ENCODE measurements at places on chromosomes 3 and 15.

GRCh38 chr15:66749841-66750575 lies 48.0 kb downstream of the SMAD6 start:
- peaks cover 29% of the 10 kb centered on the region for H3K4me1 ChIP-seq
- H3K27ac ChIP-seq: no peak overlapping the region

DNA sequence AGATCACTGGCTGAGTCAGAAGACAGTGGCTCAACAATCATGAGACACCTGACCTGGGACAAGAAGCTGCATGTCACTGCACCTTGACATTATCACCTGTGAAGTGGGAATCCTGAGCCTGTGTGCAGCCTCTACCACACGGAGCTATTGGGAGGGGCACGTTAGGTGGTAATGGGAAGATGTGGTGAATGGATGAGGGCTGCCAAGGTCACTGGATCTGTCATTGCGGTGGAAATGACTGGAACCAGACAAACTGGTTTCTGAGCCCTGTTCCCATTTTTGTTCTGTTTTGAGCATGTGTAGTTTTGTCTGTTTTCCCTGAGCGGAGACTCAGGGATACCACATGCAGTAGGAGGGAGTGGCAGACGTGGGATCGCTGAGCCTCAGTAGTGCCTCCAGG lies 235.5 kb downstream of the OPA1 start:
- no peak for DNase-seq
- H3K4me1 ChIP-seq: peaks cover 65% of the 10 kb centered on the region
- H3K4me3 ChIP-seq: no peak overlapping the region
- peak overlapping the region; percentile 93 for H3K27ac ChIP-seq

GRCh38 chr3:11770477-11771391 lies 76.0 kb downstream of the TAMM41 start:
- H3K4me1 ChIP-seq: peaks cover 44% of the 10 kb centered on the region
- H3K4me3 ChIP-seq: peak overlapping the region; percentile 19
- peak overlapping the region; percentile 93 for H3K27ac ChIP-seq

DNA sequence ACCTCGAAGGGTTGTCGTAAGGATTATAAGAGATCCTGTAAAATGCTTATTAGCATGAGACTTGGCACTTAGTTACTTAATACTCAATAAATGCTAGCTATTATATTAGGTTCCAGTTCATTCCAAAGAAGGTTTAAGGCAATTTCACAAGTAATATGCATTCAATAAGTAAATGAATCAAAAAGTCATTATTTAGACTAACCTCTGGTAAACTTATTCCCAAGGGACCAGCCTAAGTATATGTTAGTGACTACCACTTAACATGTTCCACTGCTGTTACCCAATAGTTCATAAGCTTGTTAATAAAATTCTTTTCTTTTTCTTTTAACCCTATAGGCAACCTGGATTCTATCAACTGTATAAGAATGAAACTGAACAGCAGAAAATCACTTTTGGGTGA lies 5.1 kb downstream of the PDCD10 start:
- no peaks in the 10 kb centered on the region for H3K27me3 ChIP-seq
- no peak for DNase-seq
- H3K4me3 ChIP-seq: no peak overlapping the region
- H3K36me3 ChIP-seq: no peaks in the 10 kb centered on the region
- H3K27ac ChIP-seq: no peak overlapping the region
- peaks cover 44% of the 10 kb centered on the region for H3K4me1 ChIP-seq

DNA sequence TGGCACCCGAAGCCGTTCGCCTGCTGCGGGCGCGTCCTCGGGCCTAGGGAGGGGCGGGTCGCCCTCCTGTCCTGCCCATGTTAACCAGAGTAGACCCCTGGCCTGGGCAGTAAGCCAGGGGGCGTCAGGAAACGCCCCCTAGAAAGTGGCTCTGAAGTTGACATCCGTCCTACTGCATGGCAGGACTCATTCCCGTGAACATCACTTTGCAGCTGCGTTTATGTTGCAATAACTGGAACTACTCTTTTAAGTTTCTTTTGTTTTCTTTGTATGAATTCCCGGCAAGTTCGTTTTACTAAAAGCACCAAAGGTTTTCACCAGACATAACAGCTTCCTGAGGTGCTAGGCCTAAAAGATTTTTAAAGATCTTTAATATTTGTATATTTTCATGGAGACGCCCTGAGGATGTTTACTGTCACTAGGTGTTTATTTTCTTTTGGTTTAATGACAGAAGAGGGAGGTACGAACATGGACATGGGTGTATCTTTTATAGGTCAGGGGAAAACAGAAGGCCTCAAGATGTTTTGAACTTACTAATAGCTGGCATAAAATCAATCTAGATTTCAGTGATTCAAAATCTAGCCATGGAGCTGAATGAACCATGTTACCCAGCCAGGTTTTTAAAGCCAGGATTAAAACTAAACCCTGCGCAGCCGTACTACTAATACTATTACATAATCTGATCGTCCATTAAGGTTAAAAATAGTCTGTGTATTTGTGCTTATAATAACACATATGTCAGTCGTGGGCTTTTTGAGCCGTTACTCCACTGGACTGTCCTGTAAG lies 1.0 kb downstream of the C15orf61 start:
- peak overlapping the region; percentile 98 for H3K27ac ChIP-seq
- no peak for DNase-seq
- H3K4me1 ChIP-seq: peaks cover 38% of the 10 kb centered on the region
- H3K27me3 ChIP-seq: no peaks in the 10 kb centered on the region

DNA sequence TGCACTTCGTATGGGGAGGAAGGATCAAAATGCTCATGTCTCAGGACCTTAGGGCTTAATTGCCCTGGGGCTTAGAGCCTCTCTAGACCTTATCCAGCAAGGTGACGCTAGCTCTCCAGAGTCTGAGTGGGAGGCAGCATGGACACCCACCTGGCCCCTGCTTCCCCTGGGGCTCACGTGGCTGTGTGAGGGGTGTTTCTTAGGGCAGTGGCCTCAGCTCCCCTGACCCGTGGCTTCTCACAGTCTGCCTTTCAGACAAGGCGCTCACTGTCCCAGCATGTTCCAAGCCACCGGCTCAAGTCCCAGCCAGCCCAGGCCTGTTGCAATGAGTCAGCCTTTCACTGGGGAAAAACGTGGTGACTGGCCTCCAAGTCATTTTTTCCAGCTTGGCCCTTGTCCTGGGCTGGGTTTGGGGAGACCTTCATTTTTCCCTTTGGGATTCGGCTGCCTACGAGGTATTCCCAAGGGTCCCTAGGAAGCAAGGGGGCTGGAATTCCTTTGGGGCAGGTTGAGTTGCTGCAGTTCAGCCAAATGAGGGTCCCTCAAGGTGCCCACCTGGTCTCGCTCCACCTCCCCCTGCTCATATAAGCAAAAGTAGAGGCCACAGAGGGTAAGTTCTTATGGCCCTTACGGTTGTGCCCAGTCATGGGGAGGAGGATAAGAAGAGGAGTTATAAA lies 15.7 kb downstream of the BHLHE40 start:
- no peak overlapping the region for H3K4me3 ChIP-seq
- peak overlapping the region; percentile 65 for H3K27ac ChIP-seq
- H3K27me3 ChIP-seq: no peaks in the 10 kb centered on the region

DNA sequence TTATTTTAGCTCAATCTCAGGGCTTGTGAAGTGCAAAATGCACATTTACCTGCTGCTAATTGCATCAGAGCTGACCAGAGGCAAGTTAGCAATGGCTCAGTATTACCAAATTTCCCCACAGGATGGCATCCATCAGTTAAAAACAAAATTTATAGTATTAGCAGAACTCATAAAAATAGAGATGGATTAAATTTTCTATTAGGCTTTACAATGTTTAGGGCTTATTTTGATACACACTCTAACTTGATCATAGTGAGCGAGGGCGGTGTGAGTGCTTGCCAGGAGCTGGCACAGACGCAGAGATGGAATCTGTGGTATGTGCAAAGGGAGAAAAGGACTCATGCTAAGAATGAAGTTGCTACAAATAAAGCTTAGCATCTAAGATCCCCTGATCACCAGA lies 241.0 kb downstream of the NSUN3 start:
- no peaks in the 10 kb centered on the region for H3K27me3 ChIP-seq
- peaks cover 13% of the 10 kb centered on the region for H3K4me1 ChIP-seq
- H3K27ac ChIP-seq: no peak overlapping the region
- no peak overlapping the region for H3K4me3 ChIP-seq

DNA sequence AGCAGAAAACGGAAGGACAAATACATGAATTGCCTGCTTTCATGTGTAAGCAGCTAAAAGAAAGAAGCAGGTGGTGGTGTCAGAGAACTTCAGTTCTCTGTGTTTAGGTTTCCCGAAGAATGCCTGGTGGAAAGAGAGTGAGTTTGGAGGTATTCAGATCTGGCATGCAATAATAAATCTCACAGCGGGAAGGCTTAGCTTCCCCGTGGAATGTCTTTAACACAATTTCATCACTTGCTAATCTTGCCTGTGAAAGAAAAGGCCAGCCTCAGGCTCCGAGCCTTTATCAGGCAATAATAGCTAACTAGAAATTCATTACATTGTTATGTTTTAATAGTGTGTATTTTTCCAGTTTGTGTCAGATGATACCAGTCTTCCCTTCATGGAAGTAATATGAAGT lies 220.3 kb downstream of the PDZRN3 start:
- no peak overlapping the region for H3K27ac ChIP-seq
- H3K36me3 ChIP-seq: no peaks in the 10 kb centered on the region
- peaks cover 20% of the 10 kb centered on the region for H3K4me1 ChIP-seq
- H3K4me3 ChIP-seq: no peak overlapping the region
- H3K27me3 ChIP-seq: no peaks in the 10 kb centered on the region
- DNase-seq: no peak

DNA sequence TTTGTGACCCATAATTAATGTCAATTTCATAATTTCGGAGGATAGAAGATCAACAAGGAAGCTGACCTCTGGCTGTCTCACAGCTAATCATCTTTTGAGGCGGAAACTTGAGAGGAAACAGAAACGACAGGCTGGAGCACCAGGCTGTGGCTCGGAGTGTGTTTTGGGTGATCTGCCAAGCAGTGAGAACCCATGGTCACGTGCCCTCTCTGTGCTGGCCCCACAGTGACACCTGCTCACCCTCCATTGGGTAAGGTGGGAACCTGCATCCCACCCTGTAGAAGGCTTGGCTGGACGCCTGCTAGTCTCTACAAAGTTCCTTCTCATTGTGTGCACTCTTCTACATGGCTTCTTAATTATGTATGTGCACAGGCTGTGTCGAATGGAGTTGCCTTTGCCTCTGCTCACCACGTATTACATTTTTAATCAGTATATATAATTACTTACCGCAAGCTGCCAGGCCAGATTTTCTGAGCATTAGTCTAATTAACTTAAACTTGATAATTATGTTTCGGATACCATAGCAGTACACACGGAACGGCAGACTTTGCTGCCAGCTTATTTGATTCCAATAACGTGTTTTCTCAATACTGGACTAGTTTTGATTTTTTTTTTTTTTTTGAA lies 719.4 kb upstream of the CFAP20DC start:
- no peaks in the 10 kb centered on the region for H3K4me1 ChIP-seq
- no peaks in the 10 kb centered on the region for H3K27me3 ChIP-seq

- H3K27ac ChIP-seq: no peak overlapping the region
- DNase-seq: no peak
- H3K4me3 ChIP-seq: no peak overlapping the region
- H3K4me1 ChIP-seq: peaks cover 64% of the 10 kb centered on the region
- H3K27me3 ChIP-seq: no peaks in the 10 kb centered on the region
Observed at GRCh38 chr3:42020684-42021307, 58.9 kb upstream of the ULK4 start.

DNA sequence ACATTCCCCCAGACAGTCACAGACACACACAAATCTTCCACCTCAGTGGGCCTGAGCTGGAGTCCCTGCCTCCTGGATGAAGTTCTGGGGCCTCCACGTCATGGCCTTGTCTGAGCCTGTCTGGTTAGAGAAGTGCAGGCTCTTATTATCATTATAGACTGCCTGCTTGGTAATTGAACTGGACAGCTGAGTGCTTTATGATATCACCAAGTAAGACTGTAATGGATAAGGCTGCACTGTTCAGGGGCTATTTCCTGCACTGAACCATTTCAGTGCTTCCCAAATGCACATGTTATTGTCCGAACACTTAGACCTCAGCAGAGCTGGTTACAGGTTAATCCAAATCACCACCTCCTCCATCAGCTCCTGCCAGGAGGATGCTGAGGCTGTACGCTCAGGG lies 8.7 kb upstream of the ST6GAL1 start:
- no peak for DNase-seq
- H3K27me3 ChIP-seq: no peaks in the 10 kb centered on the region
- H3K4me1 ChIP-seq: peaks cover 3% of the 10 kb centered on the region
- H3K36me3 ChIP-seq: no peaks in the 10 kb centered on the region
- H3K27ac ChIP-seq: no peak overlapping the region

GRCh38 chr3:189304465-189305351 lies 132.9 kb downstream of the TPRG1 start:
- H3K36me3 ChIP-seq: no peaks in the 10 kb centered on the region
- peaks cover 40% of the 10 kb centered on the region for H3K4me1 ChIP-seq
- peak; percentile 68 for DNase-seq
- H3K27ac ChIP-seq: peak overlapping the region; percentile 76

DNA sequence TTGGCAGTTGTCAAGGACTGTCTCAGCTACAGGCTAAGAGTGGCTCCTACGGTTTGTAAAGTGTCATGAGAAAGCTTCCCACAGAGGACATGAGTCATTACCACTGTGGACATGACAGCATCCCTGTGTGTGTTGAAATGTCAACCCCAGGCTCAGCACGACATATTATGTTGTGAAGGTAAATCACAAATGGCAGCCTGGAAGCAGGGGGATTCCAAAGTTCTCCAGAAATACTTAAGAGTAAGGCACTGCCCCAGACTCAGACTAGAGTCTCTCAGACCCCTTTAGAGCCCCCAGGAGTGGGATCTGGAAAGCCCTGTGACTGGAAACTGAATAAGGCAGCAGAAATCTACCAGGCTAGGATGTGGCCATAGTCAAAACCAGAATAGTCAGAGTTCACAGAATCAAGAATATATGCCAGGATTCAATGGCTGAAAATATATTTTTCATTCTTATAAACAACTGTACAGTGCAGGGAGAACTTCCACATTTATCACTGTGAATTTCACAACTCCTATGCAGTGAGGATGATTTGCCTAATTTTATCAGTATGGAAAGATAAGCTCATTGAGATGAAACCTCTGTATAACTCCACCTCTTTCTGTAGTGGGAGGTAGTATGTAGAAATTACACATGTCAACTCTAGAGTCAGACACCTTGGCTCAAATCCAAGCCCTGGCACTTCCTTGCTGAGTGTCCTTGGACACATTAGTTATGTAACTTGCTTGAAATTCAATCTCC lies 237.1 kb upstream of the CFAP20DC start:
- no peaks in the 10 kb centered on the region for H3K36me3 ChIP-seq
- H3K27me3 ChIP-seq: no peaks in the 10 kb centered on the region
- H3K4me3 ChIP-seq: no peak overlapping the region
- H3K4me1 ChIP-seq: no peaks in the 10 kb centered on the region
- no peak overlapping the region for H3K27ac ChIP-seq

Data from suprapubic skin (tissue), 4 donors.